Activated CD4-positive, alpha-beta T cell treated with anti-CD3 and anti-CD28 coated beads for 4 hours (primary cell): ENCODE measurements at places on chromosomes 11 and 22.

GRCh38 chr11:128893578-128894285 is 2.6 kb downstream of the KCNJ5 start:
- no peak for DNase-seq

DNA sequence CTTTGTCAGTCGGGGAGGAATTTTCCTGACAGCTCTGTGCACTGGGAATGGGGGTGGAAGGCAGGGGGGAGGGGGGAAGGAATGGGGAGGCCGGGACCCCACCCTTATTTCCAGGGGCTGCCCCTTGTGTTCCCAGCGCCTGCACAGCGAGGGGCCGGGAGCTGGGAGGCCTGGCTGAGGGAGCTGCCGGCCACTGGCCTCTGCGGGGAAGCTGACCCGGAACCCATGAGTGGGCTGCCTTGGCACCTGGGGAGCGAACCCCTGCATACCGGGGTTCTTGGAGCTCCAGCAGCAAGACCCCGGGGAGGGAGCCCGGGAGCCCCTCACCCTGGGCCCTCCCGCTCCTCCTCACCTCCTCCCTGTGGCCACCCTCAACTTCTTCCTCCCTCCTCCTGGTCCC is 3.5 kb downstream of the H19 start:
- no peak for DNase-seq

DNA sequence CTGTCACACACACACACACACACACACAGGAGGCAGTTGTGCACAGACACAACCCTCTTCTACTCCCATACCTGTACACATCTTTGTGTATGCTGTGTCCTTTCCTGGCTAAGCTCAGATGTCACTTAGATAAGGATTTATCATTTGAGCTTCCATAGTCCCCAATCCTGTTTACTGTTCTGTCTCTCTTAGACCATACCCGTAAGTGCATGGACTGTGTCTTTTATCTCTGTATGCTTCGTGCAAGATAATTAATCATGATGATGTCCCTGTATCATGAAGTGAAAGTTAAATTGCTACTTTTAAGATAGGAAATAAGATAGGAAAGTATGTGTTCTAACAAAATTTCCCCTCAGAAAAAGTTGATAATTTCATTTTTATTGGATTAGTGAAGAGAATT is 30.3 kb downstream of the PRMT3 start:
- no peak for DNase-seq

GRCh38 chr22:40436505-40437431 is 66.4 kb downstream of the SGSM3 start:
- no peak for DNase-seq

DNA sequence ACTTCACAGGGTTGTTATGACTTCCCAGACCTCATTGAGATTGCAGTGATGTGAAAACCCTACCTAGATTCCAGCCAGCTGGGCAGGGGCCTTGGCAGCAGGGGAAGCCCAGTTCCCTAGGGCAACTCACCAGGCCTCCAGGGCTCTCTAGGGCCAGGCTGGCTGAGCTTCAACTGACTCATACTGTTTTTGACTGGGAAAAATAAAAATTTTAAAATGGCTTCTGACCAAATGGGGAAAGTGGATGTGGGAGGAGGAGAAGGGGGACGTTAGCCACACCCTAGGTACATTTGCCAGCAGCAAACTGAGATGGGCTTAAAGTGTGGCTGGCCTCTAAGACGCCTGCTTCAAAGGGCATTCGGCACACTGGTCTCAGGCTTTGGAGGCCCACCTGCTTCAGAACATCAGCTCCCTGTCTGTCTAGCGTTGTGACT is 39.0 kb downstream of the BMAL1 start:
- DNase-seq = no peak

DNA sequence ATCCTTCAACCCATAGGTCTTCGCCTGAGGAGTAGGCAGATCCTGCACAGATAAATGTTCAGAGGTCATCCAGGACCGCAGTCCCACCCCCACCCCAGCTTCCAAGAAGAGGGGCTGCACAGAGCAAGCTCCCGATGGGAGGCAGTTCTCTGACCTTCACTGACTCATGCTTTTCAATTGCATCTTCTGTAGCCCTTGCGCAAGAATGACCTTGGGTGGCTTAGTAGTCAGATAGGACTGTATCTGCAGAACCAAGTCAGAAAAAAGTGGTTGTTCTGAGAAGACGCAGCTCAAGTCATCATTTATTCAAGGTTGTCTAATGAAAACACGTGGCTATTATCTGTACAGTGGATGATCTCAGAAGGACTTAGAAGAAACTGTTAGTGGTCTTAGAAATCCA is 16.4 kb upstream of the GRAMD1B start:
- DNase-seq = no peak

DNA sequence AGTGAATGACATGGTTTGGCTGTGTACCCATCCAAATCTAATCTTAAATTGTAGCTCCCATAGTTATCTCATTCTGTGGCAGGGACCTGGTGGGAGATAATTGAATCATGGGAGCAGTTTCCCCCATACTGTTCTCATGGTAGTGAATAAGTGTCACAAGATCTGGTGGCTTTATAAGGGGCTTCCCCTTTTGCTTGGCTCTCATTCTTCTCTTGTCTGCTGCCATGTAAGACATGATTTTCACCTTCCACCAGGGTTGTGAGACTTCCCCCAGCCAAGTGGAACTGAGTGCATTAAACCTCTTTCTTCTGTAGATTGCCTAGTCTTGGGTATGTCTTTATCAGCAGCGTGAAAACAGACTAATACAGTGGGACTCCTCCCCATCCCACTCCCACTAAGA is 11.1 kb downstream of the OR5A2 start:
- DNase-seq = no peak

GRCh38 chr11:32427616-32427934 is 7.8 kb downstream of the WT1 start:
- DNase-seq = no peak

DNA sequence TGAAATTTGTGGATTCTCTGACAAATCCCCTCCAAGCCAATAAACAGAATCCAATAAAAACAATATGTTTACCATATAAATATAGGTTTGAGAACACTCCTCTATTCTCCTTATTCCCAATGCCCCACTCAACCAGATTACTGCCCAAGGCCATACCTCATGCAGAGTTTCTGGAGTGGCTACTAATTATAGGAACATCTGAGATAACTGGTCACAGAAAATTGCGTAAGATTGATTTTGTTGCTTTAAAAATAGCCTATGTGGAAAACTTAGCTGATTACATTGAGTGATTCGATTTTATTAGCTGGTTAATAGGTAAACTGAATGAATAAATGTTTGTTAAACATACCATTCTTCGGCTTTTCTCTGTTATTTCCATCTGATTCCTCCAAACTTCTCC is 48.0 kb downstream of the ME3 start:
- DNase-seq = no peak

GRCh38 chr11:71323876-71324526 is 71.6 kb upstream of the SHANK2 start:
- DNase-seq = no peak

DNA sequence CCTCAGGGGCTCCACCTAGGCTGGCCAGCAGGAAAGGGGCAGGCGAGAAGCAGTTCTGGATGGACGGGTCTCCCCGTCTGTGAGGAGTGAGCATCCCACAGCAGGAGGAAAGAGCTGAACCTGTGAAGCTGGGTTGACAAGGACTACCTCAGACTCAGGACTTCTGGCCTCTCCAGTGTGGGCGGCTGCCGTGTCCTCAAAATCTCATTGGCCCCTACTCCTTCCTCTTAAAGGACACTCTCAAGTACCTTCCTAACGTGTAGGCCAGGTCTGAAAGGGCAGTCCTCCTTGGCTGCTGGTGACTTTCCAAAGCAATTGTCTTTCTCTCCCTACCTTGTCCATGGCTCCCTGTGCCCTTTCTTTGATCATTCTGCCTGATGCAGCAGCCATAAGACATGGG is 107.0 kb upstream of the AKIP1 start:
- no peak for DNase-seq

DNA sequence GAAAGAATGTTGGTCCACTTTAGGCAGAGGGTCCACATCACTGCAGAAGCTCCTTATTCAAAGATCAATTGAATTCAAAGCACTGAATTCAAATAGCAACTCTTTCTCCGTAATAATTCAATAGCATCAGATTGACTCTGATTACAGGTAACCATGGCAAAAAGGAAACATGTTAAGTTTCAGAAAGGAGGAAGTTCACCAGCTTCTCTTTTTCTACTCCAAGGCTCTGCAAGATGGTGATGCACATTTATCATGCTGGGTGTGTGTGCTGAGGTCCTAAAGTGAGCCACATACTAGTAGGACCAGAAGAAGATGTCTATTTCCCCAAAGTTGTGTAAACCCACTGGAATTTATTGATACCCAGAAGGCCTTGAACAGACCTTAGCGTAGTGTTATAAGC is 18.0 kb upstream of the DRD2 start:
- no peak for DNase-seq

GRCh38 chr11:107705027-107705426 is 6.8 kb downstream of the SLN start:
- no peak for DNase-seq

DNA sequence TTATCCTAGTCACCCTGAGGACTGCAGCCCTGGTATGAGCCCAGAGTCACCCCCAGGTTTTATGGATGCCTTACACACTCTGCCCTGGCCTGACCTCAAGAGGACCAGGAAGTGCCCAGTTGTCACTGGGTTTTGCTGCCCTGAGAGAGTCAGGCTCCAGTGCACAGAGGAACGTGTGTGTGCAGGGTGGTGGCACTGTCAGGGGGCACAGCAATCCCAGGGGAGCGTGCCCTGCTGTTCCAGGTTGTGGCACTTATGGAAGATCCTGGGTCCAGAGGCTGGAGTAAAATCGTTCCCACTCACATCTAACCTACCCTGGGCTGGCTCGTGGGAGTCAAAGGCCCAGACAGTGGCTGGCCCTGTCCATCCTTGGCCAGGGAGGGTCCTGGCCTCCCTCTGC is 7.6 kb downstream of the APOBEC3A start:
- DNase-seq = no peak
